Caudate nucleus (tissue), 63 donors: ENCODE measurements at places on chromosomes 6 and 20.

GRCh38 chr6:67300430-67301040, 1334.5 kb upstream of the ADGRB3 start:
- no peak for DNase-seq

- DNase-seq = no peak
These were observed 688.2 kb downstream of the TBC1D32 start for GRCh38 chr6:120646101-120646500.

DNA sequence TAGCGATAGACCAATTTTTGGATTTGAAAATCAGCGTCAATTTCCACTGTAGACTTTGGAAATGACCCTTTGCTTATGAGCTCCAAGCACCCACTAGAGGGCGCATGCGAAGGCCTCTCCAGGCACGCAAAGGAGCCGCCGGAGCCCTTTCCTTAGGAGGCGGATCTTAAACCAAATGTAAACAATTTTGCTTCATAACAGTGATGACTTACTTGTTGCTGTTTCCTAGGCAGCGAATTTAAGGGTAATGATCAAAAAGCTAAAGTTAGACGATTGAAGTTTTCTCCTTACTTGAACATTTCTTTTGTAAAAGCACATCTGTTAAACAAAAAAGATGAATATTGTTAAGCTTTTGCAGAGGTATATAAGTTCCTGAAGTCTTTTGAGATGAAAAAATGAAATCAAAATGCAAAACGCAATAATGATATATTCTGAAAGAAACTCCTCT, 29.2 kb upstream of the EXOC2 start:
- DNase-seq = peak; percentile 7

DNA sequence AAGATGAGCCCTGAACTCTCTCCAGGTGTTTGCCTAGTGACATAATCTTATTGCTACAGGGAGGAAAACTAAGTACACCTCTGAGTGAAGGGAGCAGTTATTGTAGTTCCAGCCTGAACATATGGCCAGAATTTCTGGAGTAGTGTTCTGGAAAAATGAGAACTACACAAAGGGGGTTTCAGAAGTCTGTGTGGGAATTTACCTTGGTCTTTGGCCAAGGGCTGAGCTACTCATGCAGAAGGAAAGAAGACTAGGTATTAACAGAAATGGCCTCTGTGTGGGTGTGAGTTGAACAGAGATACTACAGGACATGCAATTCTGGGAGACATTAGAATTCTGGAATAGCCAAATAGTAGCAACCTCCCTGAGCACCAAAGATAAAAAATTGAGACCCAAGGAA, 1009.7 kb upstream of the GJE1 start:
- no peak for DNase-seq

DNA sequence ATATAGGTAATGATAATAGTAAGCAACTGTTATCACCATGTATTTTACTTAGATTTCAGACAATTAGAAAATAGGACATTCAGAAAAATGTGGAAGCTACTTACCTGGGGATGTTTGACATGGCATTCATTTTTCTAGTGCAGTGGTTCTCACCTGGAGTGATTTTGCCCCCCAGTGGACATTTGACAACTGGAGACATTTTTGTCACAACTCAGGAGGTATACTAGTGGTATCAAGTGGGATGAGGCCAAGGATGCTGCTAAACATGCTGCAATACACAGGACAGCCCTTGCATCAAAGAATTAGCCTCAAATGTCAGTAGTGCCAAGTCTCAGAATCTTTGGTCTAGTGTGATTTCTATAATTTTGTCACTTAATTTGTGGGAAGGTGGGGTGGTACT, 36.1 kb downstream of the NUS1 start:
- DNase-seq = no peak

DNA sequence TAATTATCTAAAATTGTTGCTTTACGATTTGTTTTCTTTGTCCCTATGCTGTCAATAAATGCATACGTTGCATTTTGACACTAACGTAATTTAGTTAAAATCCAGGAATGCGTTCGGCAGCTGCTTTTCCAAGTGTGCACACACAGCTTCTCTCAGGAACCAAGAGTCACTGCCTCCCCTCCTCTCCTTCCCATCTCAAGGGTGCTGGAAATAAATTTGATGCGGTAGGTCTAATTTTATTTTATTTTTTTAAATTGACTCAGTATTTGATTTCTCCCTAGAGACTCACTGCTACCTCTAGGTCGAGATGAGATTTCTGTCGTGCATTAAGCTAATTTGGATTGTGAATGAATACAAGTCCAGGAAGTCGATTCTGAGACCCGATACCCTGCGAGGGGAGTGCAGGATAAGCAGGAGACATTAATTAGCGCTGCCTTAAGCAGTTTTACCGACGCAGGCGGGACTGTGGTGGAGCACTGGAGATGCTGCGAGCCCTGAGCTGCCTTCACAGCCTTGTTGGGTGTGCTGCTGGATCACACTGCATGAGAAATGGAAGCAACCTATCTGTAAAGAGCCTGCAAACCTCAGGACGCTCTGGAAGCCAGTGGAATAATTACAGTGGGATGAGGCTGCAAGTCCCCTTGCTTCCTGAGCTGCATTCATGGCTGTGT, 381.2 kb downstream of the C6orf118 start:
- DNase-seq = no peak

DNA sequence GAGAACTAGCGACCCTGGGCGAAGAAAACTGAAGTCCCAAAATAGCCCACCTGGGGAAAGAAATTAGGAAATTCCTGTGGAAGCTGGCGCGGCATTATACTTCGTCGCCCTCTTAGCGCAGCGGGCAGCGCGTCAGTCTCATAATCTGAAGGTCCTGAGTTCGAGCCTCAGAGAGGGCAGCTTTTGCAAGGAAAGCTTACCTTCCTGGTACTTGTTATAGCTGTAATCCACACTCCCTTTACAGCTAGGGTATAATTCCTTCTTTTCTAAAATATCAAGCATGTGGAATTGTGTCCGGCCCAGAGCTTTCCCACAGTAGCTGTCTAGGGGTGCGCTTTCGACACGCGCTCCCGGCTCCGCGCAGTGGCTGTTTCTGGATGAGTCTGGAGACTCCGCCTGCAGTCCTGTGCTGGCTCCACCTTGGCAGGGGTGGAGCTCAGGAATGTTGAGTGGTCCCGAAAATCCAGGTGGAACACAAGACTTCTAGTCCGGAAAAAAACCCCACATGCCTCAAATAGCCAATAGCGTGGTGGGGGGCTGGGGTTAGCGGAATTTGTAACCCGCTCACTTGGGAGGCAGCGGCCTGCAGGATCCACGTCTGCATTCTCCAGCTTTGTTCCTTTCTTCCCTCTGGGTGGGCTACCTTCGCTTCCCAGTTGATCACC, 83.7 kb upstream of the ZNF322 start:
- no peak for DNase-seq

GRCh38 chr20:37144856-37145404, 34.2 kb upstream of the RPN2 start:
- DNase-seq = no peak

GRCh38 chr20:59481067-59481466, 123.3 kb upstream of the PHACTR3 start:
- no peak for DNase-seq

DNA sequence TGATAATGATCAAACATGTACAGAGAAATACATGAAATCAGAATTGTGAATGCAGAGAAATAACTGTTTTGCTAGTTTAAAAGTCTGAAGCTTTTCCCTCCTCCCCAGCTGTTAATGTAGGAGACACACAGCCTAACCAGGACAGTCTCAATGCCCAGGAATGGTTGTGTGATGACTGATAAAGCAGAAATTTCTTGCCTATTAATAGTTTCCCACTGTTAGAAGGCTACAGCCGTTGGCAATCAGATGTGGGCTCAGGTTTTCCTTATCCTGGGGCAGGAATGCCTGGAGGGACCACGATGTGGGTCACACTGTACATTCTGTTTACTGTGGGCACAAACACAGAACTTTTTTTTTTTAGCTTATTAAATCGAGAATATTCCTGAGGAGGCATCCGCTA, 1.9 kb downstream of the PPP1R3D start:
- DNase-seq = no peak

DNA sequence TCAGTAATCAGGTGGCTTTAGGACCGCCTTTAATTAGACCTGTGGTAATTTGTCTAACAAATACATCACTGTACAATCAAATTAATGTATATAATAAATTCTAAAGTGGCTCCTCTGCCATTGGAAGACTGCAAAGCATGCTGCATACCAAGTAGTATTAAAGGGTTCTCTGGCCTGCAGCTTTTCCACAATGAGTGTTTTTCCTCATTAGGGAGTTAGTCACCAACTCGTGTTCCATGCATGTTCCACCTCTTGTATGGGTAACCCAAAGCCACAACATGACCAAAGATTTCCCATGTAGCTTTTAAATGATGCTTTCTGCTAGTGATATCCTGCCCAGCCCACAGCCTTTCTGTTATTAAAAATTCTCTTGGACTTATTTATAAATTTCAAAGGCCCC, 218.7 kb downstream of the FUT9 start:
- no peak for DNase-seq

DNA sequence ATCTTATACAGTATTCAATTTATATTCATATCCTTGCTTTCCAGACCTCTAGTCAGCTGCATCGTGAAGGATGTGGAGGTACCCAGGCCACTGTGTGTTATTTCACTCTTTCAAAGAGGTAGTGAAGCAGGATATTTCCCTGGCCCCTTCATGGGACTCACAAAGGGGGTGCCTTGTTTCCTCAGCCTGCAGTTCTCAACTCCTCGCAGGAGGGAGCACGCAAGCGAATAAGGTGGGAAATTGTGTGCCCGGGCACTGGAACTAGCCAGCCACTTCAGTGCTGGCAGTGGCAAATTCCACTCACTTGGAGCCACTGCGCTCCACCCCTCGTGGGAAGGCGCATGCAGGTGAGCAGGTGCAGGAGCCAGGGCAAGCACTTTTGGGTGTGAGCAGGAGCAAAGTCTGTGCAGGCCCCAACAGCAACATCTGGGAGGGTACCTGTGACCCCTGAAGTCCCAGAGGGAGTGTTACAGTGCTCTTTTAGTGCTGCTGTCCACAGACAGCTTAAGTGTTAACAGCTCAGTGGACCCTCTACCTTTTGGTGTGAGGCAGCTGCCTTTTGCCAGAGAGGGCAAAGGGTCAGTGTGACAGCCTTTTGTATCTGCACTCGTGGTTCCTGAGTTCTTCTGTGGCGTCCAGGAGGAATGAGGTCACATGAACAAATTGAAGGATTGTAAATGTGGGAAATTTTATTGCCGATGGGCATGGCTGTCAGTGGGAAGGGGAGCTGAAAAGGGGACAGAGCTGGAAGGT, 49.4 kb upstream of the FAM135A start:
- no peak for DNase-seq

GRCh38 chr20:33086052-33086722, 6.7 kb downstream of the BPIFB4 start:
- no peak for DNase-seq

DNA sequence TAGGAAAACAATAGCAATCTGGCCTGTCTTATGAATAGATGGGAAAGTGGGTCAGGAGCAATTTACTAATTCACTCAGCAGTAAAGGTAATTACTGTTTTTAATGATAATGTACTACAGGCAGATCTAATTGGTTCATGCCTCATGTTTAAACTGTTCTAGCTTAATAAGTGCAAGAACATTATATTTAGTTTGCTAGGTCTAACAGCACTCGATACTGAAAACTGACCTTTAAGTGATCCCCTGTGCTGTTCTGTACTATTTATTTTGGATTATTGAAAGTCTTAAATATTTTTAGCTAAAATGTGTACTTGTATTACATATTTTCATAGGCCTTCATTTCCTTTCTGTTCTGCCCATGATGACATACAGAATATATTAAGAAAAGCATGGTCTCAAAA, 998.0 kb upstream of the GJE1 start:
- DNase-seq = no peak

DNA sequence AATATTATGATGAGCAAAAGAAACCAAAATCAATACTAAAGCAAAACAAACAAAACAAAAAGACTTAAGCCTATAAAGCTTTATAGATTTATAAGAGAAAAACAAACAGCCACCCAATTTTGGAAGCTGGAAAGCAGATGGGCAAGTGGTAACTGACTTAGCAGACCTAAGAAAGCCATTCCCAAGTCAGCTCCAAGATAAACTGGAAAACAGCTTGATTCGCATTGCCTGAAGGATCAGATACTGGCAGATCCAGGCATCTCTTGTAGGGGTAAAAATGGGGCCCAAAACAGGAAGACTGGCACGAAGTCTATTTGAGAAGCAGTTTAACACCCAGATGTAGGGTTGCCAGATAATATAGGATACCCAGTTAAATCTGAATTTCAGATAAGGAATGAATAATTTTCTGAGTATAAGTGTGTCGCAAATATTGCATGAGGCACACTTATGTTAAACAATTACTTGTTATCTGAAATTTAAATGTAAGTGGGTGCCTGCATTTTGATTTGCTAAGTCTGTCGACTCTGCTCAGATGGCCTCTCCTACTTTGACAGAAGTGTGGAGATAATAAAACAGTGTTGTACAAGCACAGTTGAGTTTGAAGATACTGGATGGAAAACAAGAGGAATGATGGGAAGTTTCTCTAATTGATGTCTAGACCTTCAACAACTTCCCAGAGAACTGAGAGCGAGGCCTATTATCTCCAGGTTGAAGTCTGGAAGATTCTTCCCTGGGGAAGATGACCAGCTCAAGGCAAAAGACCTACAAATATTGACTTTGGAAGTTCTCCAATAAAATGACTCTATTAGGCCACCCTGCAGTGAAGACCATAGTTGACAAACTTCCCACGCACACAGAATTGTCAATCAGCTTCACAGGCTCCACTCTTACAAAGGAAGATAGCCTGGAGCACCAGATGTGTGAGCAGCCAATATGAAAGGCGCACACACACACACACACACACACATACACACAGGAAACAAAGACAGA, 113.4 kb downstream of the FAM50B start:
- DNase-seq = no peak

GRCh38 chr20:34642009-34642408, 34.9 kb downstream of the PIGU start:
- no peak for DNase-seq

- DNase-seq = peak; percentile 26
These were observed 31.5 kb upstream of the ADTRP start for GRCh38 chr6:11810039-11810541.

GRCh38 chr6:160042014-160042773, 73.3 kb downstream of the IGF2R start:
- DNase-seq = no peak

- no peak for DNase-seq
These were observed 32.3 kb downstream of the FRMD1 start for GRCh38 chr6:168046696-168047095.

DNA sequence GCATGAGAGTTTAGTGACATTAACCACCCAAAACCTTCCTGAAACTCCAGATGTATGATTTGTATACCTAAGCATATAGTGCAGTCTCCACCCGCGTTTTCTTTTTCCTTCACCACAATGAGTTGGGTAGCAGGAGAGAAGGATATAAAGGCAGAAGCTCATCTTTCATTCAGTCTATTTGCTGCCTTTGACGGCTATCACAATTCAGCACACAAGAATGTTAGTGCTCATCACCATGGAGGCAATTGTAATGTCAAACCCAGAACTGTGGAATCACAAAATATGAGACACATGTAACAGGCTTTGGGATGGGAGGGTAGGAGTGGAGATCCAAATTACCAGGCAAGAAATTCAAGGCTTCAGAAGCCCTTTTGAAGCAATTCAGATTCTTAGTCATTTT, 17.6 kb downstream of the ZHX3 start:
- no peak for DNase-seq

GRCh38 chr20:62748311-62748710, 39.7 kb downstream of the NTSR1 start:
- DNase-seq = no peak

- DNase-seq = no peak
These were observed 26.5 kb downstream of the GTF2H5 start for GRCh38 chr6:158194487-158195280.
